Islet precursor cell (in vitro differentiated cells): ENCODE measurements at places on chromosomes 13 and 19.

- DNase-seq, result no peak
These were observed 197.1 kb upstream of the GPC6 start for GRCh38 chr13:93029536-93029935.

DNA sequence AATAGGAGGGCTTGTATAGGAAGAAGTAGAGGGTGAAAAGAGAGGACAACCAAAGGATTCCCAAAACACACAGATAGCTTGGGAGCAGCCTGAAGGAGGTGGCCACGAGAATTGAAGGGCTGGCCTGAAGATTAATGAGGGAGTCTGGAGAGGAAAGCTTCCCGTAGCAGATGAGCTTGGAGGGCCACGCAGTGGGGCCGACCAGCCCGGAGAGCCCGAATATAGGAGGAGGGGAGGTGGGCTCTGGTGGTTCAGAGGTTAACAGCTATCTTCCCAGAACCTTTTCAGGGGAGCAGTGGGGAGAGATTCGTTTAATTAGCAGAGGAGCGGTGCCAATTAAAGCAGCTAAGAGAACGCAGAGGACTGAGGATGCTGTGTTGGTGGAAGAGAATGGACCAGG lies 154.9 kb downstream of the STK24 start:
- no peak for DNase-seq

DNA sequence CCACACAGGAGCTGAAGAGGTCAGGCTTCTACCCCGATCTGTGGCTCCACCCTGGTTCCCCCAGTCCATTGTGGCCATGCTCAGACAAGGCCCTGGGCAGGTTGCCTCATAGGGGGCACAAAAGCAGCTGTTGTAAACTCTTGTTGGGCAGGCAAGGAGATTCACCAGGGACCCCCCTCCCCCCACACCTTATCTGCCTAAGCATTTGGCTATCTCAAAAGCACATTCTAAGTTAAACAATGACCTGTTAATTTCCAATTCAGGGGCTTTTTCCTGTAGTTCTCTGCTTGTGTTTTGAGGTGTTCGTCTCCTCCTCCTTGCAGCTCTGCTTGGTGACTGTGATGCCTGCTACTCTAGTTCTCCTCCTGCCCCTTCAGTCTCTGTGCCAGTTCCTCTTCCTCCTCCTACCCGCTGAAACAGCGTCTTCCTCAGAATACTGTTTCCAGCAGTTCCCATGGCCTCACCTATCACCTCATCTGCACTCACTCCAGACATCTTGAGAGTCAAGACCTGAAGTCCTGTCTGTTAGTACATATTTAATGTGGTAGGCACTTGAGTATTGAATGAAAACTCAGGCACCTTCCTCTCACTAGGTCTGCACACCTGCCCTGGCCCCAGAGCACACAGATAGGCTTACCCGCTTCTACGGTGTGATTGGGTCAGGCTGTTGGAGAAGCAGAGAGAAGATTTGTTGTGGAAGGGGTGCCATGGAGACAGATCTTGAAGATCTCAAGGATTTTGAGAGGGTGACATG lies 31.7 kb downstream of the SPATA13 start:
- no peak for DNase-seq

DNA sequence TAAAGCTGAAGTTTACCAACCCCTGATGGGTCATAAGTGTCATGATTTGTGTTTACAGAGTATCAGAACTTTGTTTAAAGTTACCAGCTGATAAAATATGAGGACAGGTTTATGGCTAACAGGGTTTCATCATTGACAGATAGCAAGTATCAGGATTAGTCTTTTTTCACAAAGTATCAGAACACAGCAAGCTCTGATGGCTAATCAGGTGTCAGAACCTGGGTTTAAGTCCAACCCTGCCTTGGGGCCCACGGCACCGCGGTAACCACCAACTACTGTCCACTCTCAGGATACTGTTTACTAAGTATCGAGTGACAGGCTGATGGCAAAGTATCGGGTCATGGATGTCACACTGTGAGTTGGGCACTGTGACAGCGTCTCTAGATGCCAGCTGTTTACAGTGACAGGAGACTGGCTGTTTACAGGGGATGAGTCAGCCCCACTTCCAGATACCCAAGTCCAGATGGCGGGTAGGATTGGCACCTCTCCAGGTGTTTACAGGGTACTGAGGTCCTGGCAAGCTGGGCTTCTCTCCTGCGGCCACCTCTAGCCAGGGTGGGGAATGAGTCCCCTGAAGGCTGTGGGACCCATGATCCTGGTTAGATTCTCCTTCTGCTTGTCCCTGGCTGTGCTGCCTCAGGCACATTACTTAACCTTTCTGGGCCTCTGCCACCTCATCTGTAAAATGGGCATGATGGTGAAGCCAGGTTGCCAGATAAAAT lies 21.8 kb downstream of the ARRDC2 start:
- no peak for DNase-seq

- no peak for DNase-seq
These were observed 43.1 kb downstream of the USPL1 start for GRCh38 chr13:30660796-30661195.

DNA sequence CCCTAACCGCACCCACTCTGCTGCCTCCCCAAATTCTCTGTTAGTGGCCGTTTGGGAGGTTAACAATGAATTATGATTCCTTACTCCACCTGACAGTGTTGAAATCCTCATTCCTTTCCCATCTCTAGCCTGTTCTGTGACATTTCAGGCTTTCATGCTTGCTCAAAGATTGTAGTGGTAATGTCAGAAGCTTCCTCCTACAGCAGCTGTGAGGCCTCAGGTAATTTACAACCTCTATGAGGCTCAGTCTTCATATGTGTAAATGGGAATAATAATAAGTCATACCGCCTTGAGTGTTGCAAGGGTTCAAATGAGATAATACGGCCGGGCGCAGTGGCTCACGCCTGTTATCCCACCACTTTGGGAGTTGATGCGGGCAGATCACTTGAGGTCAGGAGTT lies 977 bp upstream of the SLC1A5 start:
- DNase-seq, result no peak

DNA sequence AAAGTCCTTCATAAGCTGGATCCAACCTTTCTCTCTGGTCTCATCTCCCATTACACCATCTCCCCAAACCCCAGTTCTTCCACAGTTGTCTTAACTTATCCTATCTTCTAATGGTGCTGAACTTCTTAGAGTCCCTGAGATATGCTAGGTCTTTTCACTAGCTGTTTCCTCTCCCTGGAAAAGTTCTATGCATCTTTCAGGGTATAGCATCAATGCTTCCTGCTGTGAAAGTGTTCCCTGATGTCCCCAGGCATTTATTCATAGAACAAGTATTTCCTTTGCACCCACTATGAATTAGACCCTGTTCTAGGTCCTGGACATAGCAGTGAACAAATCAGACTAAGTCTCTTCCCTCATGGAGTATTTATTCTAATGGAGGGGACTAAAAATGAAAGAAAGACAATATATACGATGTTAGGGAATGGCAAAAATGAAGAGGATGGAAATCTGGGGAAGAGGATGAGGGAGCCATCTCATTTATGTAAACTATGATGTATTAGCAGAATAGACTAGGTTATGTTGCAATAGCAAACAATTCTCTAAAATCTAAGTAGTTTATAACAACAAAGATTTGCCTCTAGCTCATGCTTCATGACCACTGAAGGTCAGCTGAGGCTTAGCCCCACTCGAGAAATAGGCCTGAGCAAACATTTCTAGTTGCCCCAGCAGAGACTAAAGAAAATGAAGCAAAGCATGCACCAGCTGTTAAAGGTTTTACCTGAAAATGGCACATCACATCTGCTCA lies 120.0 kb downstream of the CYSLTR2 start:
- no peak for DNase-seq

DNA sequence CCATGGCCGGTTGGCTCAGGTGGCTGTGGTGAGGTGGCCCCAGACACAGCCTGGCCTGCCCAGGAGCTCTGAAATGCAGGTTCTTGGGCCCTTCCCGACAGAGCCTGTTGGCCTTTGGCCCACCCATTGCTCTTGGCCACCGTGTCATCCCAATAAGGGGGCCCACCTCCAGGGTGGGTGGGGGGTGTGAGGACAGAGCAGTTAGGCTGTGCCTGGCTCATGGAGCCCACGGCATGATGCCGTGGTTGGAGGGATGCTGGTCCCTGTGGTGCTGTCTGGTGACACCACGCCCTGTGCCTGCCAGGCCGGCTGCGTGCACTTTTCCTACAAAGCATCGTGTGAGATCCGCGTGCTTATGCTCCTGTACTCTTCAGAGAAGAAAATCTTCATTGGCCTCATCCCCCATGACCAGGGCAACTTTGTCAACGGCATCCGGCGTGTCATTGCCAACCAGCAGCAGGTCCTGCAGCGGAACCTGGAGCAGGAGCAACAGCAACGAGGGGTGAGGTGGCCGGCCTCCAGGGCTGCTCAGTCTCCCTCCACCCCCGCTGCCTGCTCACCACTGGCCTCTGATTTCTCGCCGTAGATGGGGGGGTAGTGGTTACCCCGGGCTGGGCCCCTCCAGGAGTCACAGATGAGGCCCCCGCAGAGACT lies 7.6 kb downstream of the PNKP start:
- DNase-seq, result no peak

GRCh38 chr13:89796196-89796595 lies 1551.3 kb upstream of the MIR17HG start:
- DNase-seq, result no peak

DNA sequence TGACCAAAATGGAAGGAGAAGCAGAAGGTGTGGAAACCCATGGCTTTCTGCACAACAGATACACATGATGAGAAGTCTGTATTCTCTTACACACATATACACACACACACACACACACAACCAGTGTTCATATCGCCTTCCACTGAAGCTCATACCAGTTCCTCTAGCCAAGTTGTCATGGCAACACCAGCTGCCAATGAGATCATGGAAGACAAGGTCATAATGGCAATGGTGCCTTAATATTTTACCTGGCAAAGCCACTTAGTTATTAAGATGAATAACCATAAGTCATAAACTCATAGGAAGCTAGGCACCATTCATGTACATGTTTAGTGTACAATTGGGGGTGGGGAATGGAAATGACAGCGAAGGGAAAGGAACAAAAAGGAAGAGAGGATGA lies 2.6 kb upstream of the DHRS12 start:
- no peak for DNase-seq

GRCh38 chr13:75016225-75016624 lies 465.7 kb downstream of the TBC1D4 start:
- no peak for DNase-seq

DNA sequence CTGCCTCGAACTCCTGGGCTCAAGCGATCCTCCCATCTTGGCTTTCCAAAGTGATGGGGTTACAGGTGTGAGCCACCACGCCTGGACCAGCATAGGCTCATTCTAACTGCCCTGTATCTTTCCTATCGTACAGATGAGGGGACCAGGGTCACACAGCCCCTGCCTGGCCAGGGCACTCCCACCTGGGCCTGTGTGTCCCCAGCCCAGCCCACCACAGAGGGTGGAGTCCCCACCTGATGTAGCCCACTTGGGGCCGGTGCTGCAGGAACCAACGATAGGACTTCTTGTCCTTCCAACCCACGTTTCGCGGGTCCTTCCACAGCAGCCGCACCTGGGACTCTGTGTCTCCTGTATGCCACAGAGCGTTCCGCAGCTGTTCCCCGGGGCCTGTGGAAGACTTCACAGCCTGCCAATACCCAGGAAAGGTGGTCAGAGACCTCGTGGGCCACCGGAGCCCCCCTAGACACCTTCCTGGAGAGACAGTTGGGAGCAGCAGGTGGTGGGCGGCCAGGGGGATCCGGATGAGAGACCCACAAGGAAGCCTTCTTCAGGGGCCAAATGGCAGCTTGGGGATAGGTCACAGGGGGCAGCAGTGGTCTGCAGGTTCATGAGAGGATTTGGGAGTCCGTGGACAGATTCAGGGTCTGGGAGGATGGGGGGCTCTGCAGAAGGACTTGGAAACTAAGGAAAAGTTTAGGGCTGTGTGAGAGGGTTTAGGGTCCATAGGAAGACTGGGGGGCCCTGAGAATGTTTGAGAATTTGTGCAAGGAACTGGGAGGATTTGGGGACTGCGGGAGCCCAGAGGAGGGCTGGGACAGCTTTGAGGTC lies 6.9 kb downstream of the COMP start:
- no peak for DNase-seq

DNA sequence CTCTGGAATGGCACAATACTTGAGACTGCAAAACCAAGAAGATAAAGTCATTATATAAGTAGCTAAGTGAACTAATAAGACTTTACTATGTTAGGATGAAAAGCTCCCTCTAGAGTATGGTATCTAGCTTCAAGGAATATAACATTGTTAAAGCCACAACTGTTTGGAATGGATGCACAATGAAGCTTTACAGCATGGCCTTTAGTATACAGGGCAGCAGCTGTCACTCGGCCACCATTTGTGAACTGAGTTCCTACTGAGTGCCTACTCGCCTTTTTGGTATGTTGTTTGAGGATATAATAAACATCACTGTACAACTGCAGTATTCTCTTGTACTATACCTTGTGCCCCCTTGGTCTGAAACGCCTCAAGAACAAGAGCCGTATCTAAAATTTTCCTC lies 6.8 kb downstream of the ALG5 start:
- DNase-seq, result no peak

- DNase-seq, result no peak
These were observed 16.8 kb upstream of the IGSF23 start for GRCh38 chr19:44596428-44597130.

GRCh38 chr13:94590744-94591143 lies 5.2 kb downstream of the TGDS start:
- no peak for DNase-seq

GRCh38 chr19:34155686-34156085 lies 16.6 kb upstream of the LSM14A start:
- DNase-seq, result peak; percentile 19

GRCh38 chr19:7963566-7963965 lies 20.1 kb upstream of the TIMM44 start:
- DNase-seq, result no peak

DNA sequence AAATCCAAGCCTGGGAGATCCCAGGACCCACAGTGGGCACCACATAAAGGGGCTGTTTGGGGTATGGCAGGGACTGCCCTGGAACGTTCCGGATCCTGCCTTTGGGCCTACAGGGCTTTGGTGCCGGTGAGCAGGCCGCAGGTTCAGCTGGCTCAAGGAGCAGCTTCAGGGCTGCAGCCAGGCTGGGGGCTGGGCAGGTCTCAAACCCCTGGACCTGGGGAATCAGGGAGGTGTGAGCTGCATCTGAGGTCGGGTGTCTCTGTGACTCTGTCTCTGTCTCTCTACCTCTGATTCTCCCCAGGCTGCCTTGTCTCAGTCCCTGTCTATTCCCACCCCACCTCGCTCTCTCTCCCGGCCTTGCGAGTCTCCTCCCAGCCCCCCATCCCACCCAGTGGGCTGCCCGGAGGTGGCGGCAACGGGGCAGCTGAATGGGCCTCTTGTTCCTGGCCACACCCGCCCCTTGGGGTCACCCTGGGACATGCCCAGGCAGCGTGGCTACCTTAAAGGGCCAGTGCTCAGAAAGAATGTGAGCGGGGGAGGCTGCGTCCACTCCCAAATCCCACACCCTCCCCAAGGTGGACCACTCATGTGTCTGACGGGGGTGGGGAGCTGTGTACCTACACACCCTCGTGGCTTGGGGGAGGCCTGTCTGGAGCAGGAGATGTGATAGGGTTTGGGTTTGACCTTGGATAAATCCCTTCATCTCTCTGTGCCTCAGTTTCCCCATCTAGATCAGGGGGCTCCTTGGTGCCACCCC lies 31.1 kb downstream of the NFIC start:
- DNase-seq, result no peak

- no peak for DNase-seq
These were observed 323.6 kb downstream of the TDRD3 start for GRCh38 chr13:60720590-60720989.
